Activated naive CD4-positive, alpha-beta T cell (primary cell): ENCODE measurements at places on chromosomes 7 and 10.

- no peak for DNase-seq
Observed at GRCh38 chr10:6498771-6499170, 81.3 kb downstream of the PRKCQ start.

- no peak for DNase-seq
Observed at GRCh38 chr10:131972474-131973071, 9.2 kb downstream of the BNIP3 start.

- no peak for DNase-seq
Observed at GRCh38 chr7:39027491-39027890, 49.8 kb downstream of the POU6F2 start.

DNA sequence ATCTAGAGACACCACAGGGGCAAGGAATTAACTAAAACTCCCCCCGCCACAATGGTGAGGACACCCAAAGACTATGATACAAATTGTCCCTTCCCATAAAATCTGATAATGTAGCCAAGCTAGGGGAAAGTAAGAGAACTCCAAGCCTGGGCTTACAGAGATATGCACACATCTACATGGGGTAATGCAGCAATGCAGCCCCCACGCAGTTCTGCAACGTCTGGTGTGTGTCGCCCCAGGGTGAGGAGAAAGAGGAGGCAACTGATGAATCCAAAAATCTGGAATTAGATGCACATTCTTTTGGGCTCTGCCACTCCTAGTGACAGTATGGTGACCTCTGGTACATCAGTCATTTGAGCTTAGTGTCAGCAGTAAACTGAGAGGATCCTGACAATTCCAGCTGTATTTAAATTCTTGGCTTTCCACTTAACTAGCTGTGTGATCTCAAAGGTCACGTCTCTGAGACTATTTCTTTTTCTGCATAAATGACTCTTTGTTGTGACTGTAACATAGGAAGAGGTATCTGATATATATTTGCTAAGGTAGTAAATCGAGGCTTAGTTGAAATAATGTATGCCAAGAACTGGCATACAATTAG lies 51.5 kb downstream of the PIP4K2A start:
- no peak for DNase-seq

- DNase-seq = no peak
Observed at GRCh38 chr7:128356546-128357216, 4.8 kb downstream of the PRRT4 start.

DNA sequence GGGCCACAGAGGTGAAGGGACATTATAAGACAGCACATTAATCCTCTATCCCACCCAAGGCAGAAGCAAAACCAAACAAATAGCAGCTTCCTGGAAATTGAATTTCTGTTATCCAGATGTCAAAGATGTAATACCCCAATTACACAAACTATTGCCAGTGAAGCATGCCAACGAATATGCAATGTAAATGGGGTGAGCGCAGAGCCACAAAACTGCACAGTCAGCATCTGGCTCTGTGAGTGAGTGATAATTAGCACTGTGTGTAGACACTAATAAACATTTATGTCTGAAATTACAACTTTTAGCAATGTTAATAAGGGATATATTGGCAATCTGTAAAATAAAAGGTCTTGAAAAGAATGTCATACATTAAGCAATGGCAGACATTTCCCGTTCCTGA lies 3.2 kb downstream of the BEND7 start:
- DNase-seq = no peak

DNA sequence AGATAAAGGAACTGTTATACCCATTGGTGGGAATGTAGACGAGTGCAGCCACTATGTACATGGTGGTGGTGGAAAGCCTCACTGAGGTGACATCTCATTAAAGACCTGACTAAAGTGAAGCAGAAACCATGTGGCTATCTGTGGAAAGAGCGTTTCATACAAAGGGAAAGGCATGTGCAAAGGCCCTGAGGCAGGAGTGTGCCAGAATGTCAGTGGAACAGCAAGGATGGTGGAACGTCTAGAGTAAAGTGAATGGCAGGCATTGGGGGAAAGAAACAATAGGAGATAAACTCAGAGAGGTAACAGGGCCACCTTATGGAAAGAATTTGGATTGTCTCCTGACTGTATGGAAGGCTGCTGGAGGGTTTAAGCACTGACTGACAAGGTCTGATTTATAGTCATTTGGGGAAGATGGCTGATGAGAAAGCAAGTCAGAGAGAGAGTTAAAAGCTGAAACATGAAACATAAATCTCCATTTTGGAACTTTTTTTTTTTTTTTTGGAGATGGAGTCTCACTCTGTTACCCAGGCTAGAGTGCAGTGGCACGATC lies 245.7 kb downstream of the STK31 start:
- no peak for DNase-seq

DNA sequence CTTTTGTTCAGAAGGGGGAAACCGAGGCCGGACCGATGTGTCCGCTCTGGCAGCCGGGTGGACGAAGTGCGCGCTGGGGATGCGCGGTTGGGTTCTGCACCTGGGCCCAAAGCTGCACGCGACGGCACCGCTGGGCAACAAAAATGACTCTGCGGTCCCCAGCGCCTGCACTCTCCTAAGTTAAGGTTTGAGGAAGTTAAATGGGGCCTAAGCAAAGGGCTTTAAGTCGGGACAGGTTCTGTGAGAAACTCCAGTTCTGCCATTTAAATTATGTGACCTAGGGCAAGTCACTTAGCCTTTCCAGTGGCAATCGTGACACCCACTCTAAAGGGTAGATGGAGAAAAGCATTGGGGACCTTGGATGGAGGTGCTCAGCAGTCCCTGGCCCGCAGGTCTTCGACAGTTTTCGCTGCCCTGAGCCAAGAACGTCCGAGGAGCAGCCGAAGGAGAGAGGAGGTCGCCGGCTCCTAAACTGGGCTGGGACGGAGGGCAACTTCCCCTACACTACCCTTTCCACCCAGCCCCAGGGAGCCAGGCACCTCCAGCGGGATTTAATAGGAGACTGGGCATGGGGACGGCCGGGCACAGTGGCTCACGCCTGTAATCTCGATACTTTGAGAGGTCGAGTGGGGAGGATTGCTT lies 534 bp upstream of the ACBD5 start:
- DNase-seq = no peak

- no peak for DNase-seq
Observed at GRCh38 chr7:16204953-16205352, 216.4 kb downstream of the CRPPA start.

DNA sequence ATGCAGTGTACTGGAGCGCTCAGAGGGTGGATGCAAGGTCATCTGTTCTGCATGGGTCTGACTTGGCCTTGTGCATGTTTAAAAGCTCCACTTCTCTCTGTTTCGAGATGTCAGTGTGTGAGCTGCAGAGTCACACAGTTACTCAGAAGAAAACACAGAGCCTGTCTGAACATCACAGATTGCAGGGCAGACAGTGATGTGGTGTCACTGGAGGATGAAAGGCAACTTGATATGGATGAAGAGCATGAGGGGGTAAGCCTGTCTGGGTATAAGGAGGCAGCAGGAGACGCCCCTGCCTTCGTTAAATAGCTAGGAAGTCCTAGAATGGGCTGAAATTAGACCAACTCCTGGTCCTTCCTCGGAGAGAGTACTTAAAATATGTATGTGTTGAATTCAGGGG lies 67.5 kb upstream of the LRRC18 start:
- DNase-seq = no peak

DNA sequence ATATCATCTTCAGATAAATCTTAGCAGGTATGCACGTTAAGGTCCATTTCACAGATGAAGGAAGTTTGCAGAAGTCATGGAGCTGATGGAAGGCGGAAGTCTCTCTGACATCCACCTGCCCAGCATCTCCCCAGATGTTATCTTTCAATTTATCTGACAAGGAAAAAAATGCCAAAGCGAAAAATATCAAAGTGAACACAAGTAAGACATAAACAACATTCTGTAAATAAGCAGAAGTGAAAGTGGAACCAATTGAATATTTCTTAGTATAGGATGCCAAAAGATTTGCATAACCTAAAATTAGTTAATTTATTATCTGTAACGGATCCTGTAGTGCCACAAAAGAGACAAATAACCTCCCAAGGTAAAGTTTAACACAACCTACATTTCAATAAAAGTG lies 73.6 kb upstream of the NEBL start:
- DNase-seq = no peak

GRCh38 chr7:157738066-157738460 lies 401.3 kb downstream of the DNAJB6 start:
- DNase-seq = no peak

- DNase-seq = no peak
Observed at GRCh38 chr10:28403090-28403489, 100.2 kb upstream of the MPP7 start.

GRCh38 chr7:1851721-1852516 lies 181.8 kb downstream of the ELFN1 start:
- no peak for DNase-seq

DNA sequence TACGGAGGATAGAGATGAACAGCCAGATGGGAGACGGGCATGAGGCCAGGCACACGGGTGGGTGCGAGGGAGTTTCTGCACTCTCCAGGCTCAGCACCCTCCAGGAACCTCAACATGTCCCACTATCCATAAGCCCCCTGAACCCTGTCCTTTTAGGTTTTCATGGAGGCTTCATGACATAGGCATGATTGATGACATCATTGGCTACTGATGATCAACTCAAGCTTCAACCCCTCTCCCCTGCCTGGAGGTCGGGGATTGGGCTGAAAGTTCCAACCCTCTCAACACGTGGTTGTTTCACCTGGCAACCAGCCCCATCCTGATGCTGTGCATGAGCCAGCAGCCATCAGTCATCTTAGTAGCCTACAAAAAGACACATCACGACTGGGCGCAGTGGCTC lies 360.7 kb upstream of the AUTS2 start:
- DNase-seq = no peak

- DNase-seq = no peak
Observed at GRCh38 chr10:124095096-124095495, 1.7 kb upstream of the CHST15 start.

DNA sequence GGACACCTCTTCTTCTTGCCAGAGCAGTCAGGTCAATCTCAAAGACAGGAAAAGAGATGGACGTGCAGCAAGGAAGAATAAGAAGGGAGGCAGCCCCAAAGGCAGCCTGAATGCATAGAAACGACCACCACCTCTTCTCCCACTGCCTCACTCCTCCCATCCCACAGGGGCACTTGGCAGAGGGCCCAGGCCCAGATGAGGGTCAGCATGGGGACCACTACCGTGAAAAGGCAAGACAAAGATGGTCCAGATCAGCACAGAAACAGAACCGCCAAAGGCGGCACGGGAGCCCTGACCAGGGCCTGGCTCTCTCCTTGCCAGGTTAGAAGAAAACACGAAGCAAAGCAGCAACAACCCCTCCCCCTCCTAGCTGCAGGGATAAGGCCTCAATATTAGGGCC lies 1.9 kb upstream of the NDST2 start:
- no peak for DNase-seq

GRCh38 chr7:106731187-106731586 lies 70.2 kb upstream of the CCDC71L start:
- no peak for DNase-seq

GRCh38 chr10:59906417-59907202 lies at the start of gene CCDC6:
Gene CCDC6, minus strand, starts transcription at chr10:59906556. Its CDS starts 132 bp downstream, at chr10:59906424.
- DNase-seq = peak; percentile 87

GRCh38 chr10:23818484-23818883 lies 379.6 kb downstream of the OTUD1 start:
- no peak for DNase-seq

GRCh38 chr10:100978121-100978900 lies 9.0 kb downstream of the MRPL43 start:
- DNase-seq = no peak

GRCh38 chr7:46557781-46558180 lies 636.7 kb upstream of the IGFBP3 start:
- no peak for DNase-seq

DNA sequence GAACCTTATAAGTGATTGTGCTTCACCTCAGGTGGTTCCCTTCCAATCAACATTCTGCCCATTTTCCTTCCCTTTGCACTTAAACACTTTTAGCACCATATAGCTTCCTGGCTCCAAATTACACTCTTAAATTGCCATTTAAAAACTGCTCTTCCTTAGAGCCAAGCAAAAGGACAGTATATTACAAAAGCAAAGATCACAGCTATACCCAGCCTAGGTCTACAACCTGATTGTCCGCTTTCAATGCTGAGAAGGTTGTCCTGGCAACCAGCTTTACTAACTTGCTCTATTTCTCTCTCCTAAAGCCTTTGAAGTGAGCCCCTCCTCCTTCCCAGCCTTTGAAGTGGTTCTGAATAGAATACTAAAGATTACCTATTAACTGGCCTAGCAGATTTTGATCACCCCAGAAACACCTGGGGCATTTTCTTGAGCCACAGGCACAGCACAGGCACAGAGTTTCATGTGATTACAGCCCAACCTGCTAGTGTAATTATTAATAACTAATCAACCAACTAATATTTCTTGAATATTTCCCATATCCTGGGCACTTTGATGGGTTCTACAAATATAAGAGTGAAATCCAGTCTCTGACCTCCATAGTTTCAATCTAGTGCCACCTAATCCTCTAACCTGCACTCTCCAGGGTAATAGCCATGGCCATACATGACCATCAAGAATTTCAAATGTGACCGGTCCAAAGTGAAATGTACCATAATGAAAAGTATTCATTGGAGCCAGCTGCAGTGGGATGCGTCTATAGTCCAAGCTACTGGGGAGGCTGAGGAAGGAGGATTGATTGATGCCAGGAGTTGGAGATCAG lies 63.6 kb upstream of the TRIM24 start:
- no peak for DNase-seq

DNA sequence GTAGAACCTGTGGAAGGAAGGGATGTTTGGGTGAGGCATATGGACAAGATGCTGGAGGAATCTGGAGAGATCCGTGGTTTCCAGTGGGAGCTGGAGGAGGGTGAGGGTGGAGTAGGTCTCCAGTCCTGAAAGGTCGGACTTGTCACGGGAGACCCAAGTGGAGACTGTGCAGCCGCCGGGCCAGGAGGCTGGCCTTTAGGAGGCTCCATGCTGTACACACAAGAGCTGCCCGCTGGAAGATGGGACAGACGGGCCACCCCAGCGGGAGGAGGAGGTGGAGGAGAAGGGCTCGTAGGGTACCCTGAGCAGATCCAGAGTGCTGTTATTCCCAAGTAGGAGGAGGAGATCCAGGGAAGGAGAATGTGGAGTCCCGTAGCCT lies 106.7 kb downstream of the NKX6-2 start:
- no peak for DNase-seq

- DNase-seq = no peak
Observed at GRCh38 chr10:70809726-70810125, 6.0 kb upstream of the SGPL1 start.

GRCh38 chr10:79049931-79050895 lies 18.6 kb upstream of the ZMIZ1 start:
- no peak for DNase-seq

GRCh38 chr10:25107756-25108155 lies 67.0 kb upstream of the GPR158 start:
- no peak for DNase-seq

- DNase-seq = no peak
Observed at GRCh38 chr7:99863847-99864440, 12.9 kb downstream of the OR2AE1 start.

DNA sequence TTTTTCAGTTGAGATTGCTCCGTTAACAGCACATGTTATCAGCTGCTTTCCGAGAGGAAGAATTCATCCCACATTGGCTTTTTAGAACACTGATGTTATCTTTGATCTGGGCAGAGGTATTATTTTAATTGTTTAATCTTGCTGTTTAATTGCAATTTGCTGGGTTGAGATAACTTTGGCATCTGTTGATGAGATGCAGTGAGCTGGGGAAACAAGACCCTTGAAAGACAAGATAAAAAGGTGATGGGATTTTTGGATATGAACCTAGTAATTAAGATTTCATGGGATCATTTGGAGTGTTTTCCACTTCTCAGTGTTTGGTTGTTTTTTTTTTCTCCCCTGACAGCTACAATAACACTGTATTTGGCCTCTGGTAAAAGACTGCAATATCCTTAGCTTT lies 4.5 kb downstream of the CELF2 start:
- DNase-seq = no peak
